Right ventricle myocardium inferior (tissue), 1 donor: ENCODE measurements at places on chromosomes 3 and 15. TPM values are rescaled to one million over a fixed set of nuclear protein-coding genes. Genes with fewer than 3 reads are reported as not detected.

Gene CYP19A1
- 0.65 TPM for total RNA-seq

DNA sequence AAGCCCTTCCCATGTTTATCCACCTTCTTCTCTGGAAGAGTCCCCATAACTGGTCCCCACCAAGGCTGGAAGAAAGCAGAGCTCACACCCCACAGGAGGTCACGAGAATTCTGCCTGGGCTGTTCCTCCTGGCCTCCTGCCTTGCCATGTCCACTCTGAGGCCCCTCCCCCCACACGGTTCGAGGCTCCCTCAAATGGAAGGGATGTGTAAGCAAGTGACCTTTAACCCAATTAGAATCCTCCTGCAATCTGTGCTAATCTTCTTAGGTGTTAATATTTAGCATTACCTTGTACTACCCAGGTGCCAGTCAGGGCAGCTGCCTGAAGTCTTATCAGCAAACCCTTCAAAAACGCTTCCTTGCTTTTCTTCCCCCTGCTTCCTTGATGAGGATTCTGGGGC, 32.4 kb upstream of the DYNC1LI1 start:
- DNase-seq = no peak

- no peak for DNase-seq
Measured at GRCh38 chr15:68053001-68053400, 1.1 kb upstream of the PIAS1 start.

DNA sequence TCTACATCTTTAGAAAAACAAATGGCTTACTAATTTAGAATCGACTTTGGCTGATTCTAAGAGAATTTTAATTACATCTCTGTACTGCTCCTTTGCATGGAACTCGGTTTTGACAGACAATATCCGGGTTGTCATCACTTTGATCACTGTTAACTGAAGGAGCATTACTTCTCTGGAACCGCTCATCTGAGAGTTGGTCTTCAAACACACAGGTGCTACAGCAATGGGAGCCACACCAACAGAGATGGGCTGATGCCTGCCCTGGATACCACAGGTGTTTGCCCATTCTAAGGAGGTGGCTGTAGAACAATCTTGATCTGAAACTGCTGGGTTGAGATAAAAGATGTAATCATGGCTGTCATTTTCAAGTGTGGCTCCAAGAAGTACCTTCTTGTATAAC, 21.6 kb downstream of the LINS1 start:
- DNase-seq = no peak

GRCh38 chr3:46948830-46949671, 27.5 kb downstream of the CCDC12 start:
- DNase-seq = no peak
